ENCODE measurements at places on chromosomes 2 and 18. TPM values are rescaled to one million over a fixed set of nuclear protein-coding genes. Genes with fewer than 3 reads are reported as not detected.

- DNase-seq: peak; percentile 79
Measured at GRCh38 chr2:28552045-28552823, 56.4 kb downstream of the PLB1 start.

DNA sequence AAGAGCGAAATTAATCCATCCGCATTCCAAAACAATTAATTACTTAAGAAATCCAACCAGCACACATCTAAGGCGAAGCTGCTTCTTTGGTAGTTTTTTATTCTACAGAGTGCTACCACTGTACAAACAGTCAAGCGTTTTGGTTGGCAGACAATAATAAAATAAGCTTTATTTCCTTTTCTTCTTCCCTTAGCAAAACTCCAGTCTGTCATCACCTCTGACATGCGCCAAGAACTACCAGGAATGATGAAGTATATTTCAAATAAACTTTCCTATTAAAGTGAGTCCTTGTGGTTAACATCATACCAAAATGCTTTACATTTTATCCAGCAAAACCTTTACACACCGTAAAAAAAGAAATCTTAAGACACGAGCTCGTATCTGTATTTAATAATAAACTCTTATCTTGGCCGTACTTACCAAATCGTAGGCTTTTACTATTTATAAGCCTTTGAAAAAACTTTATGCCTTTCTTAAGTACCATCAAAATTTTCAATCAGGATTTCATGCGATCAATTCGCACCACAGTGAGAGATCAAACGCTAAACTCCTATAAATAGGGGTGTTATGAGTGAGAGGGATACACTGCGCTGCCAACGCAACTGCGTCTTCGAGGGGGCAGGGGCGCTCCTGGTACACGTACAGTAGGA is 1.3 kb downstream of the ATL2 start:
- no peak for DNase-seq

FAM161A gene
- total RNA-seq: 3.3 TPM

- DNase-seq: no peak
Measured at GRCh38 chr18:376311-376710, 108.5 kb upstream of the THOC1 start.

TNFAIP6 gene
- 9.4 TPM for total RNA-seq
